GM20000 (cell line): ENCODE measurements at places on chromosomes 3 and 15.

DNA sequence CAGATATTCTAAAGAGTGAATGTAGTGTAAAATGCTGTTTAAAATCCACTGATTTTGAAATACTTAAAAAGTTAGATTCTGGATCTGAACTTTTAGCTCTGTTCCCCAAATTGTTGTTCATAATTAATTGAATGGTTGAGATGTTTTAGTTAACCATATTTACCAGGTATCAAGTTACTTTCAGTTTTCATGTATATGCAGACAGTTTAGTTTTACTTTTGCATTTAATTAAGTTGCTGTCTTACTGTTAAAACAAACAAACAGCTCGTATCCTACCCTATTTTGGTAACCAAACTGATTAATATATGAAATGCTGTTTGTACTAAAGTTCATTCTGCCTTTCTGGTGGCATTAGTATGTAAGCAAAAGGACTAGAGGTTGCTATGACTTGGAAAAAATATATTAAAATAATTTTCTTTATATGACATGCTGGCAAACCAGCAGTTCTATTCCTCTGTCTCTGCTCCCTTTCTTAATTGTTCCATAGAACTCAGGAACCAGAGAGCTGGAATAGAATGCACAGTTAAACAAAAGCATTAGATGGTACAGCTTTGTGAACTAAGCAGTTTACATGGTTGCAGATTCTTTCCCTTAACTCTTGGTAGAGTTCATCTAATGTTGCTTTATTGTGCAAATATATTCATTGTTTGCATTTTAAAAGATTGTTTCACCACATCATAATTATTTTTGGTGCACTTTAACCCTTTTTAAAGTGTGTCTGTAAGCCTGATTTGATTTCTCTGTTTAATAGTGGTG, 39.5 kb upstream of the SCAANT1 start:
- no peak for DNase-seq

DNA sequence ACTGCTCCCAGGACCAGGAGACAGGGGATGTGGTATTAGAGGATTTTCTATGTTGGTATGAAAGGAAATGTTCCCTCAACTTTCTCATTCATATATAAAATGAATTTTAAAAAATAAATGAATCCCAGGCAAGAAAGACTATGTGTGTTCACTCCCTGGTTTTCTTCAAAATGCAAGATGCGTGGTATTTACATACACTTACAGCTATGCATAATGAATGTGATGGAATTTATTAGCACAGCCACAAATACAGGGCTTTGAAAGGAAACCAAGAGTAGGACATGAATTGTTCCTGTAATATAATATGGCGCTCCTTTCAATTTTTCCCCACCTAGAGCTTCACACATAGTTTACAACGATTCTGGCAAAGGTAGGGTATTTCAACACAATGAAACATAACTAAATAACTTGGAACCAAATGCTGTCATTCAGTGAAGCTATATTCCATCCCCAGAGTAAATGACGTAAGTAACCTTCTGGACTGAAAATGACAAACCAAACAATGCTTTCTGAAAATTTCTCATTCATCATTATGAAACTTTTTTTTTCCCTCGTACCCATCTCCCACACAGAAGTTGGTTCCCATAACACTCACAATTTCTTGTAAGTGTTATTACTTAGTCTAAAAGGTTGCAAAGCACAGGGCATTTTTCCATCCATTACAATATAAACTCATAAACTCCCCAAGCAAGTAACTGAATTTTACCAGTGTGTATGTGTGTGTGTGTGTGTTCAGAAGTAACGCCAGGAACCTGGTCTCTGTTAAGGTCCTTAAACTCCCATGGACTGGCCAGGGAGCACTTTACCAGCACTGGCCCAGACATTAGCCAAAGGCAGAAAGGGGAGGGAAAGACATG, 41.8 kb downstream of the CBLB start:
- peak; percentile 17 for DNase-seq

DNA sequence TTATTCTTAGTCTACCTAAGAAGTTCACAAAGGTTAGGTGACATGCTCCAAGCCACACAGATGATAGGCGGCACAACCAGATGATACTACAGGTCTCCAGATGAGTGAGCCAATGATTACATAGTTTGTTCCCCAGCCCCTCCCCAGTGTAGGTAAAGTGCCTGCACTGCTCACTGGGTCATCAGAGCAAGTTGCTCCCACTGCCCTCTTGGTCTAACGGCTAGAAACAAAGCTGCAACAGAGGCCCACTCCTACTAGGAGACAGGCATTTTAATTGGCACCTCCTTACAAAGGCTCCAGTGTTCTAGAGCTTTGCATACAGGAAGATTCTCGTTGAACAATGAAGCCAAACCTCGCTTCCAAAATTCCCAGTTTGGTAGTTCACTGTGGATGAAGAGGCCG, 47.3 kb downstream of the TMEM44 start:
- no peak for DNase-seq

DNA sequence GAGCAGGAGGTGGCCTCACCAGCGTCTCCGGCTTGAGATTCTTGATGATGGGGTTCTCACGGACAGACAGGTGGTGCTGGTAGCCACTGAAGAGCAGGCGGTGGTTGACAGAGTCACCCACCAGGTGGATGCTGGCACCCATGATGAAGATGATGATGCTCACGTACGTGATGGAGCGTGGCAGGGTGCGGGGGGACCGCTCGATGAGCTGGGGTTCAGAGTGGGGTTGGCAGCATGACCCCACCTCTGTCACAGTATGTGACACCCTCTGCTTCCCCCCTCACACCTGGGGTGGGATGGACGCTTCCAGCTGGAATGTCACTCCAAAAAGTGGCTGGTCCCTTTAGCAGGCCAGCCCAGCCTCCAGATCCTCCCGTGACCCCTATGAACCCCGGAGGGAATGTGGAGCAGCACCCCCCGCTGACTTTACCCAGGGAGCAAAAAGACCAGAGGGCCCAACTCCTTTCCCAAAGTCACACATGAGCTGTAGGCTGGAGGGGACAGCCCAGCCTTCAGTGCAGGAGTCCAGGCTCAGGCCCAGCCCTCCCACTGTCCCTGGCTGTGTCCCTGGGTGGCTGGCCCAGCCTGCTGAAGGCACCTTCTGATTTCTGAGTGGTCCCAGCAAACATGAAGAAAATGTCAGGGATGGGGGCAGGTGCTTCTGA, 6.7 kb upstream of the CALML4 start:
- DNase-seq = no peak

DNA sequence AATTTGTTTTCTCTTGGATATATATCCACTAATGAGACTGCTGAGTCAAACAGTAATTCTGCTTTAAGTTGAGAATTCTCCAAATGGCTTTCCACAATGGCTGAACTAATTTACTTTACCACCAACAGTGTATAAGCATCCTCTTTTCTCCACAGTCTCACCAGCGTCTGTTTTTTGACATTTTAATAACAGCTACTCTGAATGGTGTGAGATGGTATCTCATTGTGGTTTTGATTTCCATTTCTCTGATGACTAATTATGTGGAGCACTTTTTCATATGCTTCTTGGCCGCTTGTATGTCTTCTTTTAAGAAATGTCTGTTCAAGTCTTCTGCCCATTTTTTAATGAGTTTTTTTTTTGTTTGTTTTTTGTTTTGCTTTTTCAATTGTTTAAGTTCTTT, 206.2 kb downstream of the CTNNB1 start:
- DNase-seq = no peak

GRCh38 chr3:33146791-33147445, 33.1 kb downstream of the CRTAP start:
- no peak for DNase-seq

GRCh38 chr3:9192248-9193025, 57.0 kb downstream of the SRGAP3 start:
- no peak for DNase-seq

DNA sequence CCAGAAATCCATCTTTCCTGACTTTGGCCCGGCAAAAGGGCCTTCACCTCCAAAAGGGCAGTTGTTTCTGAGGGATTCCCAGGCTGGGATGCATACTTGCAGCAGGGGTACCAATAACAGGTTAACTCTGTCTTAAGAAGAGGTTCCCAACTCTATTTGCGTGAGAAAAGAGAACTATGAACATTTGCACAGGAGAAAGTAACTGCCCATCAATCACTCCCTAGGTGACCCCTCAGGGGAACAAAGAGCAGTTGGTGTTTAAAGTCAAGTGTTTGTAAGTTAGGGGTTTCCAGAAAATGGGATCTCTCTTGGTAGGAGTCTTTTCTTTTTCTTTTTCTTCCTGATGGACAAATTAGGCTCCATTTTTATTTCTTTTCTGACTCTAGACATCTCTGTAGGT, 97.3 kb downstream of the EPHB1 start:
- DNase-seq = no peak

- DNase-seq = peak; percentile 73
Observed at GRCh38 chr3:141105828-141106628, 54.9 kb downstream of the SPSB4 start.

DNA sequence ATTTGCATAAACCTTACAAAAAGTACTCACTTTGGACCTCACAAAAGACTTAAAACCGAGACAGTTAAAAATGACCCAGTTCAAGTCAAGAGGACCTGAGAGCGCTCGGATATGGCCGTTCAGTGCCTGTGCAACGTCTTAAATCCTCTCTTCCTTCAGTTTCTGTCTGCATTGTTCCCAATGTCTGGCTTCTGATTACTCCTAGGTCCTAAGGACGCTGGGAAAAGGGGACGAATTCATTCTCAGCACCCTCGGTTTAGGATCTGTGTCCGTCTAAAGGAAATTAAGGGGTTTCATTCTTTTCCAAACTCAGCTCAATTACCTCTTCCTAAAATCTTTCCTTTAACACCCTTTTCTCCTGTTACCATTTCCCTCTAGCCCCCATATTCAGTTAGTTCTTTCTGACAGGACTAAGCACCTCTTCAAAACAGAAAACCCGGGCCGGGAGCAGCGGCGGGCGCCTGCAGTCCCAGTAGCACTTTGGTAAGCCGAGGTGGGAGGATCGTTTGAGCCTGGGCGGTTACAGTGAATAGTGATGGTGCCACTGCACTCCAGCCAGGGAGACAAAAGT, 970 bp downstream of the DPPA4 start:
- DNase-seq = no peak

DNA sequence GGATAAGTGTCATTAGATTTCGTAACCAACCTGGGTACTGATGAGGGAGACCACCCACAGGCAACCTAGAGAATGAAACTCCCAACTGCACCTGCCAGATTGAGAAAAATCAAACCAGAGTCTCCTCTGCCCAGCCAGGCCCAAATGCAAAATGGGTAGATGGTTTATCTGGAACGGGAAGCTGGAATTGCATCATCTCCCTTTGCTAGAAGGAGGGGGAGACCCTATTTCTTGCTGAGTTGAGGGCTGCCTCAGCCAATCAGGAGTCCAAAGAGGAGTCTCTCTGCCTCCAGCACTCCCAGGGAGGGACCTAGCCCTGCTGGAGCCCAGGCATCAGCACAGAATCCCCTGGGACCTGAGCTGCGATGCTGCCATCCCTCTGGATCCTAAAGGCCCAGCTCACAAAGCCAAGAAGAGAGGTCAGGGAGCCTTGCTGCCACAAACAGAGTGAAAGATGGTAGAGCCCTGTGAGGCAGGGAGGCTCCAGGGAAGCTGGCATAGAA, 8.1 kb downstream of the RMDN3 start:
- no peak for DNase-seq

GRCh38 chr15:92807971-92808571, 92.1 kb upstream of the CHD2 start:
- DNase-seq = no peak

DNA sequence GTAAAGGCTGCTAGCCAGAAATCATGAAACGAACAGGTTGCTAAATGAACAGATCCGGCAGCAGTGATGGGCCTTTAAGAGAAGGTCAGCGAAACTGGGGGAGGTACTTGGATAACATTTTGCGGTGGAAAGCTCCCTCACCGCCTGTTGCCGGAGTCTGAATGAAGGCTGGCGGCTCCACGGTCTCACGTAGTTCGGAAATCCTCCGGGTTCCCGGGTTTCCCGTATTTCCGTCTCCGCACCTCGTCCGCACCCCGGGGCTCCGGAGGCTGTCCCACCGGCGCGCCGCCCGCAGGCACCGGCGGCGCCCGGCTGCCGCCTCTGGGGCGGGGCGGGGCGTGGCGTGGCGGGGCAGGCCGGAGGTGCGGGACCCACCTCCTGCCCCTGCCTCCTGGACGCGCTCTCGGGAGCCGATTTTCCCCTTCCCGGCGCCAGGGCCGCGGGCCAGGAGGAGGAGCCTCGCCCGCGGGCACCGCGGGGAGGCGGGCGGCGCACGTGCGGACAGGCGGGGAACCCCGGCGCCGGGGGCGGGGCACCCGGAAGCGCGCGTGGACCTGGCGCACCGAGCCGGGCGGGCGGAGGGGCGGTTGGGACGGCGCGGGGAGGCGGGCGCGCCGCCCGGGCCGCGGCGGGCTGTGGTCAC, at the start of gene ZDHHC23:
Gene ZDHHC23 (plus strand): TSS at position 642 of the 643 bp plus-strand sequence. CDS start 790 bp downstream, outside the sequence.
- DNase-seq = peak; percentile 88

- no peak for DNase-seq
Observed at GRCh38 chr3:61055447-61055846, 195.8 kb downstream of the FHIT start.

GRCh38 chr15:96870580-96870979, 540.1 kb downstream of the NR2F2 start:
- no peak for DNase-seq

GRCh38 chr3:126447456-126448106, 28.1 kb downstream of the ZXDC start:
- DNase-seq = no peak

- no peak for DNase-seq
Observed at GRCh38 chr3:37949866-37950265, 40.7 kb upstream of the VILL start.

DNA sequence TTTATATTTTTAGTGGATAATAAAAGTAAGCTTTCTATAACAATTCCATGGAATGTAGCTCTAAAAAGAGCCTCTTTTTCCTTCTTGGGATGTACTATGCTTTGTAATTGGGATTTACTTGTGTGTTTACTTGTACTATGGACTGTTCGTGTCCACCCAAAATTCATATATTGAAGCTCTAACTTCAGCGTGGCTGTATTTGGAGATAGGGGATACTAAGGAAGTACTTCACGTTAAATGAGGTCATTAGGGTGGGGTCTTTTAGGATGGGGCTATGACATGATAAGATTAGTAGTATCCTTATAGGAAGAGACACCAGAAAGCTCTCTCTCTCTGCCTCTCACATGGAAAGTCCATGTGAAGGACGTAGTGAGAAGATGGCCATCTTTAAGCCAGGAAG, 64.9 kb downstream of the P3H2 start:
- no peak for DNase-seq

DNA sequence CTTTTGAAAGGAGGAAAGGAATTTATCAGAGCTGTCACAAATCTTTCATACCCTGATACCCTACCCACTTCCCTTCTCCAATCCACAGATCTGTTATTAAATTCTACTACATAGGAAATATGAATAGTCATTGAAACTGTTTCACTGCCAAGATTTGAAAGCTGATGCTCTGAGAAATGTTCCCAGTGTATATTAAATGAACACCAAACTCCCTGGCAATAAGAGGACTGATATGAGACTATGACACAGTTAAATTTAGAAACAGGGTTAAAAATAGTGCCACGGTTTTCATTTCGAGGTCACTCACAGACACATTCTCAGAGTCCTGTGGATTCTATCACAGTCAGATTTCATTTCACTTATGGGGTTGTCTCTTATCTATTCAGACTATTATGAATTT, 27.2 kb upstream of the GBE1 start:
- peak; percentile 29 for DNase-seq

GRCh38 chr3:87398168-87398801, 121.9 kb upstream of the POU1F1 start:
- no peak for DNase-seq
